ENCODE measurements at places on chromosomes 5 and 9.

DNA sequence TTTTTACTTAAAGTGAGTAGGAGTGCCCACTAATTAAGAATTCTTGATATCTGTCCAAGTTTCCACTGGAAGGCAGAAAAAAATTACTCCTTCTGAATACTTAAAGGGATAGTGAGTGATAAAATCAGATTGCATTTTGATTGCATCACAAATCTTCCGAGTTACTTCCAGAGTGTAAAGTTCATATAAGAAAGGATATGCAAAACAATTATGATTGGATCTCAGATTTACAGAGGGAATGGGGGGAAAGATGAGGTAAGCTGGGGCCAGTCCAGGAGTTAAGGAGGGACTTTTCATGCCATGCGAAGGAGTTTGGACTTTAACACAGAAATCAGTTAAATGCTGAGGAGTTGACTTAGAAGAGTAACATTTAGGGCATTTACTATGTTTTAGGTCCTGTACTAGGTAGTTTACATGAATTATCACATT lies 9.3 kb upstream of the RNF145 start:
- DNase-seq = no peak

GRCh38 chr5:135442431-135443160 lies 4.6 kb downstream of the DCANP1 start:
- no peak for DNase-seq

DNA sequence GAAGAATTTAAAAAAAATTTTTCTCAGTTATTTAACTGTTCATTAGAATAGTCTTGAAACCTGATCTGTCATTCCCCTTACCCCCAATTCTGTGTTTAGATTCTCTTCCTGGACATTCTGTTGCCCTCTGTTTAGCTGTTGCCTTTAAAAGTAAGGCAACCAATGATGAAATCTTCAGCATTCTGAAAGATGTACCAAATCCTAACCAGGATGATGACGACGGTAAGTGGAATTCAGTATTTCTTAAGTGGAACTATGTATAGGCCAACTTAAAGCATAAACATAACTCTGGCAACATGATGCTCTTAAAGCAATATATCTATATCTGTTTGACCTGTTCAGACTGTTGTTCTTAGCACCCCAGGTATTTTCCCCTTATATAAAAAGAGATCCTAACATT lies 27.2 kb downstream of the NCBP1 start:
- DNase-seq = no peak

DNA sequence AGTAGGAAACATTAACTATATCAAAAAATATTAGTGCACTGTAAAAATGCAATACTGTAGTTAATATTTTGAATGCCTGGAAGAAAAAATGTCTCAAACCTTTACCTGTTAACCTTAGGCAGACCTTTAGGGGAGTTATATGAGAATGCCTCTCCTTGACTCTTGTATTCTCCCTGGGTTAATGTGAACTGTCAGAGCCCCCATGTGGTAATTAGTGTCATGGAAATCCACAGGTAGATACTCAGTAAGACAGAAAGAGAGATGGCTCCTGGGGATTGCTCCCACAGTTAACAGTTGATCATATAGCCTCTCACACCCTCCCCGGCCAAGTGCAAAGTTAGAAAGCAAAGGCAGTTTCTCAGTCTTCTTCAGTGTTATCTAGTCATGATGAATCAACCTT lies 742.8 kb downstream of the NR2F1-AS1 start:
- no peak for DNase-seq

- DNase-seq = no peak
Observed at GRCh38 chr5:6634306-6634705, 1.1 kb downstream of the SRD5A1 start.

DNA sequence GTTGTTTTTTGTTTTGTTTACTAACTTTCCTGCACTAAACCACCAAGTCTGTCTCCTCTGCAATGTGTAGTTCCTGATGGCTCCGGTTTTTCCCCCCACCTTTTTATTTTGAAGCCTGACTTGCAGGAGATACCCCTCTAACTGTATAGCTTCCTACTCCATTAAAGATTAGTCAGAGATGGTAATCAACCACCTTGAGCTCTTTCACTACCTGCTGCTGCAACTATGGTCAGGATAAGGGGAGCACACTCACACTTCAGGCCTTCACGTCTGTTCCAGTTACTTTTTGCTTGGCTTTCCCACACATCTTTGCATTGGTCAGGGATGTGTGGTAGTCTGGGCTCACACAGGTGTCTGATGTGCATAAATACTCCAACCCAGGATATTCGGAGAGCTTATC lies 63.4 kb downstream of the NR6A1 start:
- no peak for DNase-seq

GRCh38 chr5:78295035-78295961 lies 800 bp upstream of the AP3B1 start:
- DNase-seq = peak; percentile 23

GRCh38 chr5:172721455-172722326 lies 49.3 kb downstream of the DUSP1 start:
- no peak for DNase-seq

DNA sequence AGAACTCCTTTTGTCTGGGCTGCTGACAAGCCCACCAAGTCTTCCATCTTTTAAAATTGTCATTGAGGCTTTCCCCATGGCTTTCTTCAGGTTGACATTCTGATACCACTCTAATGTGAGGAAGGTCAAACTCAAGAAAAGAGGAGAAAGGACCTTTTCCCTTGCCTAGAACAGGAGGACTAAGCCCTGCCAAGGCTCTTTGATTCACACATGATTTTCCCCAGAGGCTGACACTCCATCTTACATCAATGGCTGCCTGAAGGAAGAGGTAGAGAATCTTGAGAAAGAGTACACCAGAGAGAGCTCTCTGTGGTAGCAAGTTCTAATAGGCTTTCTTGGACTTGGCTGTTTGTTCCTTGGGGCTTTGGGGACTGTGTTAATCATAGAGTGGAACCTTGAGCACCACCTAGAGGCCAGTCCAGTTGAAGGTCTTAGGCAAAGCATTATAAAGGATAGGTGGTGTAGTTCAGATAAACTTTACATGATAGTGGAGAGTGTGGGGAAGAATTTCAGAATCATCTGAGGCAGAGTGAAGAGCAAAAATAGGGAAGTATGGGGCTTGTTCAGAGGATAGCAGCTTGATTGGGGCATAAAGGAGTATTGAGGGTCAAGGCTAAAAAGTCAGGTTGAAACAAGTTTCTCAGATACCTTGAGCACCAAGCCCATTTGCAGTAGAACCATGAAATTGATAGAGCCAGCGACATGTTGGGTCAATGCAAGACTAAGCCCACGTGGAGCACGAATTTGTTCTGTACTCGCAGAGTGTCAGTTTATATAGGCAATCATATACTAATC lies 36.7 kb downstream of the NDFIP1 start:
- peak; percentile 51 for DNase-seq

- DNase-seq = no peak
Observed at GRCh38 chr5:88063813-88064212, 204.8 kb downstream of the TMEM161B start.

DNA sequence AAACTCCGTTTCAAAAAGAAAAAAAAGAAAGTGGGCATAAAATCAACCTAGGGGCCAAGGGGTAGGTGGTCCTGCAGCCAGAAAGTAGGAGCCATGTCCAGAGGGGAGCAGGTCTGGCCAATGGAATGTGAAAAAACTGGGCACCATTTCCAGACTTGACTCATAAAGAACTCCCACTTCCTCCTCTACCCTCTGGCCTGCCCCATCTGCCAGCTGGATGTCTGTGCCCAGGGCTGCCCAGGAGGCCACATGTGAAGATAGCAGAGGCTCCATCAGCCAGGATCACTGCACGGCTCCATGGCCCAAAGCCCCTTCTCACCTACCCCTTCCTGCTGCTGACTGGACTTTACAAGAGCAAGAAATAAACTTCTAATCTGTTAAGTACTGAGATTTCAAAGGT lies 42.1 kb upstream of the EEIG1 start:
- DNase-seq = no peak

GRCh38 chr9:104915753-104916152 lies 12.2 kb downstream of the ABCA1 start:
- no peak for DNase-seq

GRCh38 chr5:77176429-77176828 lies 34.1 kb upstream of the PDE8B start:
- DNase-seq = no peak

DNA sequence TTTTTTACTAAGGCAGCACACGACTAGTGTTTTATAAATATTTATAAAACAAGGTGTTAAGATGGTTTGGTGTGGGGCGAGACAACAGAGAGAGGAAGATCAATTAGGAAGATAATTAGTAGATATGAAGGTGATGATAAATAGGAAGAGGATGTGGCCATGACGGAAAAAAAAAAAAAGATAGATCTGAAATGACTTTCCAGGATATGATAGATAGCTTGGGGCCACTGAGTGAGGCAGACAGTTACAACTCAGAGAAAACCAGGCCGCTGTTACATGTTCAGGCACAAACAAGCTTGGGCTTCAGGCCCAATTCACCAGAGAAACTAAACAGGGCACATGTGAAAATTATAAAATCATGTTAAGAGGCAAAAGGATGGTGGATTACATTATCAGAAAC lies 43.2 kb downstream of the KIAA0825 start:
- no peak for DNase-seq

GRCh38 chr9:19108038-19108437 lies 5.3 kb upstream of the HAUS6 start:
- DNase-seq = no peak

DNA sequence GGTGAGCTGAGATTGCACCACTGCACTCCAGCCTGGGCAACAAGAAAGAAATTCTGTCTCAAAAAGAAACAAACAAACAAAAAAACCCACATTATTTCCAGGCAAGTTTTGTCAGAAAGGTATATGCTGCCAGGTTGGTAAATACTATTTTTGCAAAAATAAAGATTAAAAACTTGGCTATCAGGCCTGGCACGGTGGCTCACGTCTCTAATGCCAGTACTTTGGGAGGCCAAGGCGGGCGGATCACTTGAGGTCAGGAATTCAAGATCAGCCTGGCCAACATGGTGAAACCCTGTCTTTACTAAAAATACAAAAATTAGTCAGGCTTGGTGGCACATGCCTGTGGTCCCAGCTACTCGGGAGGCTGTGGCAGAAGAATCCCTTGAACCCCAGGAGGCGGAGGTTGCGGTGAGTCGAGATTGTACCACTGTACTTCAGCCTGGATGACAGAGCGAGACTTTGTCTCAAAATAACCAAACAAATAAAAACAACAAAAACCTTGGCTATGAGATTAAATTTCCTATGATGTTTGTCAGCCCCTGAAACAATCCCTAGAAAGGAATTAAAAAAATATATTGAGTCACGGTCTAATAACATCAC lies 22.7 kb downstream of the AGXT2 start:
- DNase-seq = no peak

DNA sequence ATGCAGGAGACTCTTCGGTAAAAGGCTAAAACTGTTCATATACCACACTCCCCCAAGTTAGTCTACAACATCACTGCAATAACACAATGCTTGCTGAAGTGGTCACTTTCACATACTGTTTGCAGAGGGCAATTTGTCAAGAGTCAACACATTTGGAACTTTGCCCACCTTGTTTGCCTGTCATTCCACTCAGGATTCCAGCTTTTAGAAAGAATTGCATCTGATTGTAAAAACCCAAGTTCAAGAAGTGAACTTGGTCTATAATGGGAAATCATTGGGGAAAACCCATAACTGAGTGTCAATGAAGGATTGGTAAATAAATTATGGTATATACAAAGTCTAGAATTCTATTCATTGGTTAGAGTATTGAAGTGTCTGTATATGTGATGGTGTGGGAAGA lies 120.5 kb downstream of the GADD45G start:
- DNase-seq = no peak

- DNase-seq = no peak
Observed at GRCh38 chr9:757246-757881, 84.1 kb upstream of the DMRT1 start.

DNA sequence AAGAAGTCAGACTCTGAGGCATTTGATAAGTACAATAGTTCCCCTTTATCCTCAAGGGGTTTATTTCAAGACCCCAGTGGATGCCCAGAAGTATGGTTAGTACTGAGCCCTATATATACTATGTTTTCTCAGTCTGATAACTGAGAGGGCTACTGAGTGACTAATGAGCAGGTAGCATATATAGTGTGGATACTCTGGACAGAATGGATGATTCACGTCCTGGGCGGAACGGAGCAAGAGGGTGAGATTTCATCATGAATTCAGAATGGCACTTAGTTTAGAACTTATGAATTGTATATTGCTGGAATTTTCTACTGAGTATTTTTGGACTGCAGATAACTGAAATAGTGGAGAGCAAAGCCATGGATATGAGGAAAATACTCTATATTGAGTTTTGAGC lies 457.6 kb downstream of the PLK2 start:
- DNase-seq = no peak

- no peak for DNase-seq
Observed at GRCh38 chr5:121251954-121252353, 599.7 kb upstream of the FTMT start.

DNA sequence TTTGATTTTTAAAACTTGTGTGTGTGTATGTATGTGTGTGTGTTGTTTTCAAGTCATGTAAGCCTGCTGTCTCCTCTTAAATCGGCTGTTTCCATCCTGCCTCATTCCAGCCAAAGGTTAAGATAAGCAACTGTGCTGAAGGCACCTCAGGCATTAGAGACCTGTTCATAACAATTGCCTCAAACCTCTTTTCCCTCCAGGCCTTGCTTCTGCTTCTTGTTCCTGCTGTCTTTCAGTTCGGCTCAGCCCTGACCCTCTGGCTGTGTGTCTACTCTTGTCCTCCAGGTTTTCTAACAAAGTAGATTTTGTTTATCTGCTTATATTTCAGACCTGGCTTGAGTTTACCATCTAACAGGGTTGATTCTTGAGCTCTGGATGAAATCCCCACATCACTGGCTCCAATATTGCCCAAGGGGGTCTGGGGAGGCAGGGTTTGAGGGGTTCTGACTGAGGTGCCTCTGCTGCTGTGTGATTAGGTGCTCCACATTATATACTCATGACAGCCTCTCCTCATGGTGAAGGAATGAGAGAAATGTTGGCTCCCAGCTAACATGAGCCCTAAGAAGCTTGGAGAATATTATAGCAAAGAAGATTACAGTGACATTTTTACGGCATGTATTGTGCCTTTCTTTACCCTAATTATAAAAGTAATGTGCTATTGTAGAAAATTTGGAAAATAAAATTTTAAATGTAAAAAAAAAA lies 229.7 kb upstream of the PIK3R1 start:
- DNase-seq = no peak

DNA sequence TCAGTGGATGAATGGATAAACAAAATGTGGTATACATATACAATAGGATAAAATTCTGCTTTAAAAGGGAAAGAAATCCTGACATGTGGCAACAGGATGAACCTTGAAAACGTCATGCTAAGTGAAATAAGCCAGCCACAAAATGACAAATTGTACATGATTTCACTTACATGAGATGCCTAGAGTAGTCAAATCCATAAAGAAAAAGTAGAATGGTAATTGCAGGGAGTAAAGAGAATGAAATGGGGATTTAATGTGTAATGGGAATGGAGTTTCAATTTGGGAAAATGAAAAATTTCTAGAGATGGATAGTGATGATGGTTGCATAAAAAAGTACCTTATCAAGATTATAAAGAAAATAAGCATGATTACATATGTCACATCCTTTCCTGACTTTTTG lies 1489.2 kb upstream of the C9orf72 start:
- no peak for DNase-seq

DNA sequence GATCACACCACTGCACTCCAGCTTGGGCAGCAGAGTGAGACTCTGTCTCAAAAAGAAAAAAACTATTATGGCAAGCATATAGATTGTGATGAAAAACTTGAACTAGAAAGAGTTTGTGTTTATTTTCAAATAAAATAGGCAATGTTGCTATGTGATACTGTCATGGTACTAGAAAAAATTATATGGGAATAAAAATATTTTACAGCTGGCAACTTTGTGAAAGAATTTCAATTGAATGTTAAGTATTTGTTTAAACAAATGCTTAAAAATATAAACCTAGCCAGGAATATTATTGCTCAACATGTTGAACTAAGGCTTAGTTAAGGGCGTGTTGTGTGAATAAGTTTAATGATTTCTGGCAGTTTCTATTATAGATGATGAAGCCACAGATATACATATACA lies 31.7 kb downstream of the HSDL2 start:
- no peak for DNase-seq
